ENCODE measurements at places on chromosomes 3 and 15. TPM values are rescaled to one million over a fixed set of nuclear protein-coding genes. Genes with fewer than 3 reads are reported as not detected.

Gene BFSP2
- total RNA-seq, result not detected

DNA sequence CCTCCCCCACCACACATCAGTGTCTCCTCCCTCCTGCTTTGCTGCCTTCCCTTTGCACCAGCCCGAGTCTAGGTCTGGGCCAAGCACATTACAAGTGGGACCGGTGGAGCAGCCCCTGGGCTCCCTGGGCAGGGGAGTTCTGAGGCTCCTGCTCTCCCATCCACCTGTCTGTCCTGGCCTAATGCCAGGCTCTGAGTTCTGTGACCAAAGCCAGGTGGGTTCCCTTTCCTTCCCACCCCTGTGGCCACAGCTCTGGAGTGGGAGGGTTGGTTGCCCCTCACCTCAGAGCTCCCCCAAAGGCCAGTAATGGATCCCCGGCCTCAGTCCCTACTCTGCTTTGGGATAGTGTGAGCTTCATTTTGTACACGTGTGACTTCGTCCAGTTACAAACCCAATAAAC is 2.3 kb upstream of the ABCF3 start:
- DNase-seq, result no peak

GRCh38 chr3:136954251-136954650 is 3.5 kb upstream of the IL20RB start:
- no peak for DNase-seq

DNA sequence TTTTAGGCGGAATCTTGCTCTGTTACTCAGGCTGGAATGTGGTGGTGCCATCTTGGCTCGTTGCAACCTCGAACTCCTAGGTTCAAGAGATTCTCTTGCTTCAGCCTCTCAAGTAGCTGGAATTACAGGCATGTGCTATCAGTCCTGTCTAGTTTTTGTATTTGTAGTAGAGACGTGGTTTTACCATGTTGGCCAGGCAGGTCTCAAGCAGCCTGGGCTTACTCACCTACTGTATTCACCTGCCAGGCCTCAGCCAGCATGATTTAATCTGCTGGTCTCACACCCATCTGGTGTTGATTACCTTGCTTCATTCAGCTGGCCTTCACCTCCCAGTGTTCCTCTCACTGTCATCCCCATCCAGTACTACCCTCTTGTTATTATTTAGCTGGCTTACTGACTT is 102.0 kb downstream of the IL12A start:
- no peak for DNase-seq

DNA sequence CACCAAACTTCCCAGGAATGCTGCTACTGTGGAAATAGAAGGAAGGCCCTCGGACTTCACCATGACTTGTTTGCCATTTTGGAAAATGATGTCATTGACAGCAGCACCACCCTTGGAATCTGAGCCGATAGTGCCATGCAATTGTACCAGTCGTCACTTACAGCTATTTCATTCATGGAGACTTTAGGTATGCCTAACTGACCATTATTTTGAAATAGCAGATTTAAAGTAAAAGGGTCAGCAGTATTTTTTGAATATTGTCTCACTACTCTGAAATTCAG is 66.0 kb upstream of the ARL8B start:
- no peak for DNase-seq

All from activated T-helper 1 cell treated with anti-CD3 and anti-CD28 coated beads, Interleukin-12 subunit alpha, Interleukin-12 subunit beta, Interleukin-2, Interleukin-4 antibody, amounts not matched to agents 30 ng/mL and 10 ng/mL and 1 ng/mL, durations not matched to agents 14 hours and 24 hours and 36 hours (primary cell).